ENCODE measurements at places on chromosomes 12 and 14. TPM values are rescaled to one million over a fixed set of nuclear protein-coding genes. Genes with fewer than 3 reads are reported as not detected.

Gene TMBIM4
- total RNA-seq = 56.7 TPM

Gene SLC39A2
- not detected for total RNA-seq

Gene OR4E1
- total RNA-seq = not detected

Gene EFS
- total RNA-seq = 18.9 TPM

Gene KERA
- not detected for total RNA-seq

Gene PDE3A
- 9.2 TPM for total RNA-seq

GRCh38 chr12:122064025-122064777, 14.4 kb upstream of the MLXIP start:
- DNase-seq = peak; percentile 97
- H3K4me1 ChIP-seq = peaks cover 9% of the 10 kb centered on the region
- peak overlapping the region; percentile 17 for H3K4me3 ChIP-seq
- H3K27me3 ChIP-seq = no peaks in the 10 kb centered on the region
- H3K36me3 ChIP-seq = no peaks in the 10 kb centered on the region
- no peak overlapping the region for H3K27ac ChIP-seq

- H3K27me3 ChIP-seq = no peaks in the 10 kb centered on the region
- H3K36me3 ChIP-seq = no peaks in the 10 kb centered on the region
- H3K27ac ChIP-seq = no peak overlapping the region
- peaks cover 4% of the 10 kb centered on the region for H3K4me1 ChIP-seq
Measured at GRCh38 chr14:89845346-89845745, 109.2 kb downstream of the EFCAB11 start.

GRCh38 chr14:25431211-25432076, 381.5 kb upstream of the STXBP6 start:
- H3K27me3 ChIP-seq = no peaks in the 10 kb centered on the region
- H3K27ac ChIP-seq = no peak overlapping the region
- H3K36me3 ChIP-seq = no peaks in the 10 kb centered on the region
- no peak overlapping the region for H3K4me3 ChIP-seq

GRCh38 chr12:130212384-130212989, 50.2 kb downstream of the FZD10 start:
- peak; percentile 7 for DNase-seq
- no peak overlapping the region for H3K4me3 ChIP-seq
- H3K36me3 ChIP-seq = no peaks in the 10 kb centered on the region
- H3K4me1 ChIP-seq = no peaks in the 10 kb centered on the region

DNA sequence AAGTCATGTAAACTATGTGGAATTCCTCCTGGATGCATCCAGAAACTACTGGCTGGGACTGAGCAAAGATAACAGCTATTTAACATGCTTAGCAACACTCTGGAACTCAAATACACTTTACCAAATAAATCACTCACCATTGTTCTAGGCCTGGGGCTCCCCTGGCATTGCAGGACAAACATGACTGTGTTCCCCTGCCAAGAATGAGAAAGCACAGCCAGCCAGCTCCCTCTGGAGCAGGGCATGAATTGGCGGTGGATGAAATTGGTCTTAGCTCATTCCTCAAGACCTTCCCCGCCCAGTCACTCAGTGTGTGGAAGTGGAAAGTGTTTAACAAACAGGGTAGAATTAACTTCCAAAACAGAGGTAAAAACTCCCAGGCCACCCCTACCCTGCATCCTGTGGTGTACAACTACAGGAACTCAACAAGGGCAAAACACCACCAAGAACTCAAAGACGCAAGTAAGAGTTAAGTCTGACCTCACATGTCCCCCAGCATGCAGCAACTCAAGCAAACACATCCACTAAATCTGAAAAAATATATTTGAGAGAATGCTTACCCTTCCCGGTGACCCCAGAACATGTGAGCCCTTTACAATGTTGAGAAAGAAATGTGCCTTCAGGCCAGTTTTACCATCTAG, 58.4 kb upstream of the BDKRB2 start:
- H3K36me3 ChIP-seq = no peaks in the 10 kb centered on the region
- H3K4me3 ChIP-seq = no peak overlapping the region
- H3K27ac ChIP-seq = no peak overlapping the region
- H3K4me1 ChIP-seq = no peaks in the 10 kb centered on the region

DNA sequence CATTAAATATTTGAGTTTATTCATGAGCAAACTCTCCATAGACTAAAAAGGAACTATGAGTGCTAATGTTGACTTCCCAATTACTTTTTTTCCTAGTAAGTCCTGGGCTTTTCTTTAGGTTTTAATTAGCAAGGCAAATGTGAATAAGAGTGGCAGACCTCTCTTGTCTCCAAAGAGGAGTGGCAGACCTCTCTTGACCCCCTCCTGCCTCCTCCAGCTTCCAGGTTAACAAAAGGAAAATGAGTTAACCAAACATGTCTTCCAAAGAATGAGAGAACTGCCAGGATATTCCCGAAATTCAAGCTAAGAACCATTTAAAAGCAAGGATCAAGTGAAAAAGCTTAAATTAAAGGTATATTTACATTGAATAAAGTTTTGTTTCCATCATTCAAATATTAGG, 253.2 kb downstream of the MDGA2 start:
- no peak overlapping the region for H3K4me3 ChIP-seq
- DNase-seq = peak; percentile 68
- no peaks in the 10 kb centered on the region for H3K36me3 ChIP-seq
- H3K4me1 ChIP-seq = peaks cover 24% of the 10 kb centered on the region
- no peaks in the 10 kb centered on the region for H3K27me3 ChIP-seq
- H3K27ac ChIP-seq = 0 out of 2 replicates have a peak overlapping the region, but pooled peaks have one; percentile 13

DNA sequence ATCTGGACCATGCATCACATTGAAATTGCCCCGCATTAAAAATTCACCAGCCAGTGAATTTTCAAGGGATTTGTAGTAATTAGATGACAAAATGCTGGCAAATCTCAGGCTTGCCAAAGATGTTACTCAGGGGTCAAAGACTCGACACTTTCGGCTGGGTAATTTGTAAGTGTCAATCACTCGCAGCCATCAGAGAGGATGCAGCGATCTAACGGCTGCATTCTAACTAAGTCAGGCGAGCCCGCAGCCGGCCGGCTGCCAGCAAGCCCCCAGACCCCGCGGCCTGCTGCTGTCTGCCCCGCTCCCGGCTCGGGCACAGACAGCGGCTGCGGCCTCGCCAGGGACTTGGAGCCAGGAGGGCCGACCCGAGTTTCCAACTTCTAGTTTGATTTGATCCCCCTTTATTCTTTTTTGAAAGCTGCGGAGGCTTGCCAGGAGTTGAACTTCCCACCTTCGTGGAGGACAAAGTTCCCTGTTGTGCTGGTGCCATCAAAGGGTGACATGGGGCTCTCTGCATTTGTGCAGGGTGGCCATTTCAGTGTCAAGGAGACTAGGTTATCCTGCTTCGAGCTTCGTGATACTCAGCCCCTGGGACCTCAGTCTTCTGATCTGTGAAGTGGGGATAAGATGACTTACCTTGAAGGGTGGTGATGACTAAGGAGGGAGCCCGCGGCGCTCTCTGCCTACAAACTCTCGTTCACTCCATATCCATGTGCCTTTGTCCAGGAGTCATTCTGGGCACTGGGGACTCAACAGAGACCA, 169.9 kb downstream of the RBM19 start:
- H3K4me3 ChIP-seq = no peak overlapping the region
- no peaks in the 10 kb centered on the region for H3K4me1 ChIP-seq
- H3K36me3 ChIP-seq = no peaks in the 10 kb centered on the region
- no peak for DNase-seq

All from GM23338 (cell line).